Bronchial epithelial cell (primary cell): ENCODE measurements at places on chromosomes 1 and 21. TPM values are rescaled to one million over a fixed set of nuclear protein-coding genes. Genes with fewer than 3 reads are reported as not detected.

The CCDC185 gene
- not detected in 2 replicates for total RNA-seq

The VANGL2 gene
- total RNA-seq, result 1.6 and 2.3 TPM in 2 replicates

DNA sequence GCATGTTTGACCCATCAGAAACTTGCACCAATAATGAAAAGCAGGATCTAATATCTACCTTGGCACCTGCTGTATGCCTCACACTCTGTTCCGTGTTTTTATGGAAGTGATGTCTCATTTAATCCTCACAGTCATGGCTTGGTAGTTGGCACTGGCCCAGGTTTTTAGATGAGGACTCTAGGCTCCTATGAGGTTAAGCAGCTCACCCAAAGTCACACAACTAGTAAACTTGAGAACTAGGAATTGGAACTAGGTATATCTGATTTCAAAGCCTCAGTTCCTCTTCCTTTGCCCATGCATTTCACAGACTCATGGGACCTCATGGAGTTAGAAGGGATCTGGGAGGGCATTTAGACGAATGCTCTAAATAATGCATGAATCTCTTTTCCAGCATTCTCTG, 21.3 kb upstream of the TARBP1 start:
- DNase-seq, result peak; percentile 78

GRCh38 chr1:156560585-156561163, 11.7 kb downstream of the IQGAP3 start:
- DNase-seq, result no peak

The ACKR1 gene
- total RNA-seq, result not detected in 2 replicates
